HuH-7.5 (cell line): ENCODE measurements at places on chromosomes 12 and 14.

DNA sequence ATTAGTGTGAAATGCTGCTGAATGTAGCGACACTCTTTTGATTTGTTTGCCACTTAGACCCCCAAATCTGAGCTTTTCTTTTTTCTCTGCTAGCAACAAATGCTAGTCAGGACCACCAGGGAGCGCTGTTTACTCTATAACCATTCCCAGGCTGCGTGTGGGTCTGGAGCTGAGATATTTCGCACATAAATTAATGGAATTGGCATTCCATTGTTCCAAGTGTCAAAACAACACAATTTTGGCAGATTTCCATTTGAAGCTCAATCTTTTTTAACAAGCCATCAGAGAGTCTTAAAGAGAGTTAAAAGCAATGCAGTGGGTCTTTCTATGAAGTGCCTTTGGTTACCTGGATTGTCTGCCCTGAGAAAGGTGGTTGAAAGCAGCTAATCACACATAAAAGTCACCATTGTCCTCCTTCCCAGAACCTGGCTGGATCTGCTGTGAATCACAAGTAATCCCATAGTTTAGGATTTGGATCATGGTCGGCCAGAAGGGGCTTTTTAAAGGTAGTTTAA, 7.4 kb upstream of the TMEM132C start:
- DNase-seq, result no peak

GRCh38 chr12:57852200-57852599, 5.7 kb upstream of the CTDSP2 start:
- no peak for DNase-seq

DNA sequence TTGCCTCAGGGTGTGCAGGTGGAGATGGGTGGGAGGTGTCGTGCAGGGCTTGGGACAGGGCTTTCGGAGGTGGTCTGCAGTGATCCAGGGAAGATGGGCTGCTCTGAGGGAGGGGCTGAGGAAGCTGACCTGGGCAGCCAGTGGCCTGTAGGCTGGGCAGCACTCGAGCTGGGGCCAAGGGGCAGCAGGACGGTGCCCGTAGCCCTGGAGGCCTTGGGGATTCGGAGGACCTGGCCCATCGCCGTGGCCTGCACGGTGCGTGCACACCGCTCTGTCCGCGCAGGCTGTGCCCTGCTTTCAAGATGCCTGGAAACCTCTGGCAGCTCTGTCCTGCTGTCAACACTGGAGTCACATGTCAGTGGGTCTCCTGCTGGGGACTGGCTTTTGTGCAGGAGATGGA, 9.1 kb downstream of the PACS2 start:
- DNase-seq, result no peak

DNA sequence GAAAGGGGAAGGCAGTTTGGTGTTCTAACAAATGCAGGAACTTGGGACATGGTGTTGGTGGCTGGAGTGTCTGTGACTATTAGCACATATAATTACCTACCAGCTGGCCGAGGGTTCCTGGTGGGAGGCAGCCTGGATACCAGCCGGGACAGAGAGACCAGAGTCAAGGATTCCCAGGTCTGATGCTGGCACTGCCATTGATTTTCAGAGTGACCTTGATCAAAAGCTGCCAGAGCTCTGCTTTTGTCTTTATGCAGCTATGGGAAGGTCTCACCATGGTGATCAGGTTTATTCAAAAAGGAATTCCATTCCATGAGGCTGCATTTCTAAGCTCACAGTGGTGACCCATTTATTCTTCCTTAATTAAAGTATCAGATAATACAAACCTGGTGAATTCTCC, 101.0 kb upstream of the PWP1 start:
- DNase-seq, result no peak

- DNase-seq, result no peak
Measured at GRCh38 chr14:44804391-44804790, 157.4 kb downstream of the KLHL28 start.

DNA sequence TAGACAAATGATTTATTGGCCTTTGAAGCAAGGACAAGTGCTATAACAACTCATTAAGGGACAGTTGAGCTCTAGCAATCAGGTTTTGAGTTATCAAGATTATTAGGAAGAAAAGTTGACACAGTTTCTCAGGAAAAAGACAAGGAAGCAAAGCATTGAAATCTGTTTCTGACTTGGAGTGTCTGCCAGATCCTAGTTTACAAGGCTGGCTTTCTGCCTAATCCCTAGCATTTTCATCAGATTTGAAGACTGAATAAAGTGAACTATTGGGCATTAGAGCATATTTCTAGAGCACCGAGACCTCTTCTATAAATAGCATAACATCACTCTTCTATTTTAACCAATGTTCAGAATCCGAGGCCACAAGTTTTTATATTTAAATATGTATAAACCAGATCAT, 7.0 kb downstream of the SYT1 start:
- DNase-seq, result no peak

- no peak for DNase-seq
Measured at GRCh38 chr14:74669846-74670245, 43.0 kb downstream of the AREL1 start.

GRCh38 chr12:80857311-80857710, 80.4 kb downstream of the LIN7A start:
- no peak for DNase-seq

GRCh38 chr14:84922370-84922769, 607.6 kb upstream of the FLRT2 start:
- no peak for DNase-seq

DNA sequence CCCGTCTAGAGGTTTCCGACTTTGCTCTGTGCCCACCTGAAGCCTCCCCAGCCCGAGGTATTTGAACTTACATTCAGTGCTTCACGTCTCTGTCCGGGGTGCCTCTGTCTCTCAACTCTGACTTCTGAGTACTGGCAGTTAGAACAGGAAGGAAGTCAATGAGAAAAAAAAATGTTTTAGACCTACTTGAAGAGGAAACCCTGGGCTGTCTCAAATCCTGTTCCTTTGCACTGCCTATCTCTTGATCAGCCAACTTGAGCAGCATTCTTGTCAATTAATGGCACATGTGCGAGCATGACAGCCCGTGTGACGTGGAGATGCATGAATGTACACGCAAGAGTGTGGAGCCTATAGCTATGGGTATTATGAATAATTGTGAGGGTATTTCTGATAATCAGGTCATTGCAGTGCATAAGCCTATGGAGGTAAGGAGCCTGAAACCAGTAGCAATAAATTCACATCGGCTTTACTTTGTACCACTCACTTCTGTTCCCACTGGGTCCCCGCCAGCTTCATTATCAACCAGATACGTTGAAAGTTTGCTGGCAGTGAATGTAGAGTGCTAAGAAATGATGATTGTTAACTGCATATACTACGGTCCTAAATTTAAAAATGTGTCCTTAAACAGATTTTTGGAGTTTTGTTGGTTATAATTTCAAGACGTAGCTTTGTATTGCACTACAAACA, at the start of gene ARHGDIB:
TSS of gene ARHGDIB (minus strand) at position 136 of the 687 bp plus-strand sequence. CDS start 10,889 bp downstream, outside the sequence.
- DNase-seq, result no peak

GRCh38 chr12:1639538-1639937, 10.5 kb downstream of the WNT5B start:
- no peak for DNase-seq

GRCh38 chr12:88993651-88994050, 358.6 kb downstream of the DUSP6 start:
- DNase-seq, result peak; percentile 12

DNA sequence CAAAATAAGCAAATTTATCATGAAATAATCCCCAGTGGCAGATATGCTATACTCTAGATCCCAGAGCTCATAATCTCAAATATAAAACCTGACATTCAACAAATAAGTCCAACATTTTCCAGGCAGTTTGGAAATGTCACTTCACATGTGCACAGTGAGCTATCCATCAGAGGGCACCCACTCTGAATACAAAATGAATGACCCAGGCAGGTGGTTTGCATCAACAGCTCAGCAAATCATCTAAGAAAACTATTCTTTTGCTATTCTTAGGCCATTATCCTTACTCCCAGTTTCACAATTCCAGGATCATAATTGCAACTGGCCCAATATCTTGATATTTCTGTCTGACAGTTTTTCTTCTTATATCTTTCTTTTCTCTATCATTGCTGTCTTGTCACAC, 38.5 kb downstream of the TRIM9 start:
- no peak for DNase-seq

- no peak for DNase-seq
Measured at GRCh38 chr14:25350802-25351201, 300.9 kb upstream of the STXBP6 start.

GRCh38 chr12:22473212-22473611, 71.1 kb downstream of the C2CD5 start:
- DNase-seq, result no peak

GRCh38 chr14:78951602-78952001, 781.4 kb downstream of the NRXN3 start:
- DNase-seq, result no peak

DNA sequence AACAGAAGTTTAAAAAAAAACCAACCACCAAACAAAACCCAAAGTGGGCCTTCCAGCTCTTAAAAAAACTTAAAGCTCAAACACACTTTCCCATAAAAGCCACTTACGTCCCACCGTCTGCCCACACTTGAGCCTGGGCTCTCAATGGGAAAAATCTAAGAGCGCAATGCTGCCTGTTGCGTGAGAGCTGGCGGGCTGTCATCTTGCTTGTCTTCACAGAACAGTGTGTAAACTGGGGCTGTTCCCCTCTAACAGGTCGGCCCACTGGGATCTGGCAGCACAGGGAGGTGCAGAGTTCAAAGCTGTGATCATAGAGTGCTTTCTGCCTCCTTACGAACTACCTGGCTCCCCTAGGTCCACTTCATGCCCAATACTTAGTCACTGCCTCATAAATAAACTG, 80.0 kb downstream of the DICER1 start:
- DNase-seq, result no peak

DNA sequence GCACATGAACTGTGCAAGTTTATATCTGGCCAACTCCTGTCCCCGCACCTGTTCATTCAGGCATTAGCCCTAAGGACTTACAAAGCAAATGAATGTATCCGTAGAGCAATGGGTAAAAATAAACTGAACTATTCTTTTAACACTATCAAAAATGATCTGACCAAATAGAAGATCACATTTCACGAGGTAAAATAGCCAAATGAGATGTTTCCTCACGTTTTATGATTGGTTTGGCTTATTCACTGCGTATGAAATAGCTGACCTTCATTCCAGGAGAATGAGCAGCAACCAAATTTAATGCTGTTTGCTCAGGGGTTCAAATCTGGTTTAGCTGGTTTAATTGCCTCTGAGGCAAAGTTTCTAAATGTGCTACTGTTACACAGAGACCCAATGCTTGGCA, 216.0 kb upstream of the EEA1 start:
- no peak for DNase-seq

GRCh38 chr12:83271201-83271600, 584.5 kb downstream of the TMTC2 start:
- DNase-seq, result no peak

- DNase-seq, result no peak
Measured at GRCh38 chr14:67837011-67837624, 17.5 kb downstream of the RAD51B start.

- peak; percentile 29 for DNase-seq
Measured at GRCh38 chr14:92040431-92041051, 682 bp upstream of the TRIP11 start.

DNA sequence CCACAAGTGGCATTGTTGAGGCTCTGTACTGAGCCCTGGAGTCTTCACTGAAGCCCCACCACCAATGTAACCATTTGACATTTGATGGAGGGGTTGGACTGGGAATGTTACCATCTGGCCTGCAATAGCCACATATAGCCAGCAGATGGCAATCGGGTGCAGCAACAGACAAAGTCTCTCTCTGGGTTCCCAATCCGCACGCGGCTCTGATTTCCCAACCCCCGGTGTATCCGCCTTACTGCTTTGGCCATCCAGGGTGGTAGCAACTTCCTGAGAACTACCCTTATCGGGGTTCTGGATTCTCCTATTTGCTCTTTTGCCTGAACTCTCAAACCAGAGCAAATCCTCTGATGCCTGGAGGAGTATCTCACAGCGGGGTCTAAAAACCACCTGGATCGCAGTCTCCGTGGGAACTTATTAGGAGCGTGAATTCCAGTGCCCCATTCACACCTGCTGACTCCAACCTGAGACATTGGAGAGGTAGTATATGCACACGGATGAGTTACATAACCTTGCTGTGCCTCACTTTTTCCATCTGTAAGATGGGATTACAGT, 14.2 kb downstream of the VRTN start:
- DNase-seq, result peak; percentile 78

DNA sequence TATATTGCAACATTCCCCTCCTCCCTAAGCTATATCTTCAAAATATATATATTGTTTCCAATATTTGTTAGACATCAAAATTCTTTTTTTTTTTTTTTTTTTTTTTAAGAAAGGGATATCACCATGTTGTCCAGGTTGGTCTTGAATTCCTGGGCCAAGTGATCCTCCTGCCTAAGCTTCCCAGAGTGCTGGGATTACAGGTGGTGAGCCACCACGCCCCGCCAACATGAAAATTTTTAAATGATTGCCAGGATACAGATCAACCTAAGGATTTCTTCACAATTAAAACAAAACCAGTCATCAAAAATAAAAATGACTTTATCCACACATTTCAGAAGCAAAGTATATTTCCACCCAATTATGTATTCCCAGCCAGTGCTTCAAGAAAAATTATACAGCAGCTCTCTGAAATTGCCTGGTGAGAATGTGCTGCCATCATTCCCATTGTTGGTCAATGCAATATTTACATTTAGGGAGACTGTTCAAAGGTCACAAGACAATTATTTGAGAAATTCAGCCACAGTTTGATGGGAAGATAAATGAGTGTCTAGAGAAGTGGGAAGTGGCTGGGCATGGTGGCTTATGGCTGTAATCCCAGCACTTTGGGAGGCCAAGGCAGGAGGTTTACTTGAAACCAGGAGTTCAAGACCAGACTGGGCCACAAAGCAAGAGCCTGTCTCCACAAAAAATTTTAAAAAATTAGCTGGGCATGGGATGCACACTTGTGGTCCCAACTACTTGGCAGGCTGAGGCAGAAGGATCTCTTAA, 141.7 kb upstream of the AMIGO2 start:
- peak; percentile 62 for DNase-seq

DNA sequence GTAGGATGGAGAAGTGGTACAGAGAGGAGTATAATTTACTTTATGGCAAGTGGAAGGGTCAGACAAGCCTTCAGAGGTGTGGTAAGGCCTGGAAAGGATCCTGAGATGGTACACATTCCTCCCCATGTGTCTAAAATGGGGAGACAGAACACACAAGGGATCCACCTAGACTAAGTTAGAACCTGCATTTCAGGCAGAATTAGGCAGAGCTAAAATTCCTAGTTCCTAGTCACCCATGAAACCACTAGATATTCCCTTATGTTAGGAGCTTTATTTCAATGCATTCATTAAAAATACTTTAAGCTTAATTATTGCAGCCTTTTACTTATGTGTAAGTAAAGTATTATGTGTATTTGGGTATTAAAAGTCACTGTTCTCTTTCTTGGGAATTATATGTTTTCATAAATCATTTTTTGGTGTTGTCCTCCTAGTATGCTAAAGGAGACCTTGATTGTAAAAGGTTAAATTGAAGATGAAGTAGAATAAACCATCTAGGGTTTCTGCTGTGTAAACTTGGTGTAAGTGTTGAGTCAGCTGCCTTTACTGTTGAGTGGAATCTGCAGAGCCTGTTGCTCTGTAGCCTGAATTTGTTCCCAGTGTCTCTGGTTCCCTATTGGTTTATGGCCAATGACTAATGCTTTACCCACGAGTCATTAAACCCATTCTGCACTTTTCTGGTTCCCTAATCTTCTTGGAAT, 423.2 kb downstream of the ATP23 start:
- DNase-seq, result no peak

GRCh38 chr14:62665286-62665685, 380.0 kb downstream of the KCNH5 start:
- DNase-seq, result no peak
